HuH-7.5 (cell line): ENCODE measurements at places on chromosomes 3 and 15.

GRCh38 chr3:155859859-155860258 lies 5.6 kb upstream of the SLC33A1 start:
- DNase-seq: no peak

GRCh38 chr3:100108464-100109079 lies 5.7 kb downstream of the FILIP1L start:
- no peak for DNase-seq

DNA sequence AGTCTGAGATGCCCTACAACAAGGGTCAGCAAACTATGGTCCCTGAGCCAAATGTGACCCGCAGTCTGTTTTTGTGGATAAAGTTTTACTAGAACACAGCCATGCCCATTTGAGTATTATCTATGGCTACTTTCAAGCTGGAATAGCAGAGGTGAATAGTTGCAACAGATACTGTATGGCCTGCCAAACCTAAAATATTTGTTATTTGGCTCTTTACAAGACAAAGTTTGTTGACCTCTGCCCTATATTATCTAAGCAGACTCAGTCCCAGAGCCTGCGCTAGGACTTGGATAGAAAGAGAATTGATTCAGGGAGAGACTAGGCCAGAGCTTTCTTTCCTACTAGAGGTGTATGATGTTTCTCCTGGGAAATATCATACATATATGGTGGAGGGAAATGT lies 81.7 kb upstream of the NMNAT3 start:
- DNase-seq: no peak

- no peak for DNase-seq
Observed at GRCh38 chr15:62850318-62850717, 192.2 kb upstream of the TPM1 start.

DNA sequence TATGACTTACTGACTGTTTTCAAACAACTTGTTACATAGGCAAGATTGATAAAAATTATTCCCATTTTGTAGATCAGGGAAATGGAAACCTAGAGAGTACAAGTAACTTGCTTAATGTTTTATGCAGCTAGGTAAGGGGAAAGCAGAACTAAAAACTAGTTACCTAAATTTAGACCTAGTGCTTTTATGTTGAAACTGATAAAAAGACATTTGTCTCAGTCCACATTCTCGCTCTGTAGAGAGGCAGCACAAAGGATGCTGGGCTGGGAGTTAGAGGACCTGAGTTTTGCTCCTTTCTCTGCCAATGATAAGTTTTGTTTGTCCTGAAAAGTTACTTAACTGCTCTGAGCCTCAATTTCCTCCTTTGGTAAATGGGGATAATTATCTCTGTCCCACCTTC lies 17.4 kb downstream of the TIMP4 start:
- DNase-seq: no peak

- DNase-seq: no peak
Observed at GRCh38 chr3:193813501-193813830, 220.5 kb downstream of the OPA1 start.

- DNase-seq: no peak
Observed at GRCh38 chr3:14832975-14833722, 14.4 kb downstream of the FGD5 start.

- DNase-seq: no peak
Observed at GRCh38 chr3:182000447-182000846, 288.7 kb downstream of the SOX2 start.

DNA sequence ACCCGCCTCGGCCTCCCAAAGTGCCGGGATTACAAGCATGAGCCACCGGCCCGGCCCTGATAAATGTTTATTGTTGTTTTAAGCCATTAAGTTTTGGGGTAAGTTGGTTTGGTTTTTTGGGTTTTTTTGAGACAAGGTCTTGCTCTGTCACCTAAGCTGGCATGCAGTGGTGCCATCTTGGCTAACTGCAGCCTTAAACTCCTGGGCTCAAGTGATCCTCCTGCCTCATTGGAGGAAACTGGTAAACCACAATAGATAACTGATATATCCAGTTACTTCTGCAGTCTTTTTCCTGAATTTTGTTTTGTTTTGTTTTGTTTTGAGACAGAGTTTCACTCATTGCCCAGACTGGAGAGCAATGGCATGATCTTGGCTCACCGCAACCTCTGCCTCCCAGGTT lies 4.2 kb downstream of the SLC25A20 start:
- DNase-seq: no peak

- DNase-seq: no peak
Observed at GRCh38 chr3:15647611-15648167, 46.1 kb downstream of the BTD start.

DNA sequence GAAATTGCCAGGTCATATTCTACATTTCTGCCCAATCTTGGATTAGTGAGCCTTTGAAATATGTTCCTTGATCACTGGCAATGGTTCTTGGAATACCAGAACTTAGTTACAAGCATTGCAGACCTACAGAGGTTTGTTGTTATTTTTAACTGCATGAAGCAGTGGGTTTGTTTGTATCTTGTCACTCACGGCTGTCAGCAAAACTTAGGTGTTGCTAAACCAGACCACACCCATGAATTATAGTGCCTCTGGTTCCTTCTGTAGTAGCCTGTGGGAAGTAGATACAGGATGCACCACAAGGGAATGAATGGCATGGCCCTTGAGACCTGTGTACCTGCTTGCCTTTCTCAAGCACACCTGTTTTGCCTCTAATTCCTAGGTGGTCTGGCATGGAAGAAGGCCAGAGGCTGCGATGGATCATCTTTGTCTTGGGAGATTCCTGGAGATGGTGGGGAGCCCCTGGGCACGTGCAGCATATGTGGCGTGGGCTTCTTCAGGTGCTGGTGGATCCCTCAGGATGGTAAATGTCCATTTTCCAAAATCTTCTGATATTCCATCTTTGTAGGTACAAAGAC lies 138.8 kb downstream of the SNRPN start:
- no peak for DNase-seq

DNA sequence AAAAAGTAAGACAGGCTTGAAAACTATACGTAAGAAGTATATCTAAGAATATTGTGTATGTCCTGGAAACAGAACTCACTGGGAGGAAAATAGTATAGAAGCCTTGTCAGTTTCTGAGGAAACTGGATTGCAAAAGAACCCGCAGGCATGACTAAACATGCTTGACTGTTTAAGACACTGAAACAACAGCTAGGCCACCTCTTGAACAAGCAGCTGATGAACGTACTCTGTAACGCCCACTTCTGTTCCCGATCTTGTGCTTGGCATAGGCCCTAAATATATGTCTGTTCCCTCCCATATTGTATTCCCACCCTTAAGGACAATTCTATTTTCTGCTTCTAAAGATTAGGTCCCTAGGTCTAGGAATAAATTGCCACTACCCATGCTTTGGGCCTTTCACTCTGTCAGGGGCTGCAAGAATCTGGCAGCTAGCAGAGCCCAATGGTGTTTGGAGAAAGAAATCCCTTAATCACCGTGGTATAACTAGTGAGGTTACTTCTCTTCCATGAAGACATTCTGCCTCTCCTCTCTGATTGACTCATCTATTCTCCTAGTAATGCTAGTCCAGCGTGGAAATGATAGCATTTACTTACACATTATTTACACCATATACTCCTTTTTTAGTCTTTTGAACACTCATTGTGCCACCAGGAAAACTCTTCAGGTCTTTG lies 46.2 kb downstream of the CD200 start:
- DNase-seq: no peak

- DNase-seq: peak; percentile 71
Observed at GRCh38 chr15:69451951-69452691, 497 bp upstream of the RPLP1 start.

GRCh38 chr3:28286595-28286994 lies 45.2 kb downstream of the CMC1 start:
- peak; percentile 21 for DNase-seq

DNA sequence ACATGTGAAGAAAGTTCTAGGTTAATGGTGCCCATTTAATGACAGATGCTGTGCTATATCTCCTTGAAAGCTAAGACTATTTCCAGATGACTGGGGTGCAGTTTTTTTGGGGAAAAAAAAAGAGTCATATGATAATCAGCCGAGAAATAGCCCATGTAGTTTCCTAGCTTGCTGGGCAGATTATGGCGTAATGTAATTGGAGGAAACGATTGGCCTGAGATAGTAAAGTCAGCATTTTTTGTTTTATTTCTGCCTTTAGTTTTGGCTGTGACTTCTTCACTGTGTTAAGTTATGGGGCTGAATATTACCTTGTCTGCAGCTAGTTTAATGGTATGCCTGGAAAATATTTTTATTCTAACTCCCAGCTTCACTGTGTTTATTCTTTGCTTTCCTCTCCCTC lies 24.0 kb downstream of the PDHB start:
- no peak for DNase-seq

- DNase-seq: no peak
Observed at GRCh38 chr15:39238443-39238842, 342.4 kb upstream of the THBS1 start.

- DNase-seq: no peak
Observed at GRCh38 chr3:65636326-65636725, 402.4 kb downstream of the MAGI1 start.

- DNase-seq: no peak
Observed at GRCh38 chr15:43763819-43764446, 12.8 kb downstream of the ELL3 start.

DNA sequence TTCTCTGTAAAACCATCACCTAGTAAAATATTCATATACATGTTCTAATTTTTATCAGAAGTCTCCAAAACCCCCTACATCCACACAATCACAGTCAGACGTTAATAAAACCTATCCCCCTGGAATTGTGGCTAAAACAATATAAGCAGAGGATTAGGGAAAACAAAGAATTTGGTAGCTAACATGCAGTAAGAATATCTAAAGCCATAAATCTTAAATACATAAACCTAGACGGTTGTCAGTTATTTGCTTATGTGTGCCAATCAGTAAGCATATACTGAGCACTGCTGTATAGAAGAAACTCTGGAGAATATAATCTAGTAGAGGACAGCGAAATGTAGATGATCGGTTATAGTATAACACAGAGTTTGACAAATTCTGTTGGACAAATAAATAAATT lies 232.2 kb downstream of the TBC1D5 start:
- DNase-seq: no peak

DNA sequence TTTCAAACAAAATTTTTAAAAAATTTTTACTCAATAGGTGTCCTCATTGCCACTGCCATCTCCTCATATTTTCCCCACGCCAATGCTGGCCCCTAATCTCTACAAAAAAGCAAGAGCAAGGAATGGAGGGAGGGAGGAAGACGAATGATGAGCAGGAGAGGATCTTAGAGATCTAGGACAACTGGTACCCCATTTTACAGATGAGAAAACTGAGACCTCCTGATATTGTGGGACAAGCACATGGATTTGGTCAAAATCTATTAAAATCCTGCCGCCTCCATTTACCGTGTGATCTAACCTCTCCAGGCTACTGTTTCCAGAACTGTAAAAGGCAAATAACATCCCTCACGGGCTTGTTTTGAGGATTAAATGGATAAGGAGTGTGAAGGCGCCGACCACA lies 4.6 kb downstream of the HEG1 start:
- no peak for DNase-seq

DNA sequence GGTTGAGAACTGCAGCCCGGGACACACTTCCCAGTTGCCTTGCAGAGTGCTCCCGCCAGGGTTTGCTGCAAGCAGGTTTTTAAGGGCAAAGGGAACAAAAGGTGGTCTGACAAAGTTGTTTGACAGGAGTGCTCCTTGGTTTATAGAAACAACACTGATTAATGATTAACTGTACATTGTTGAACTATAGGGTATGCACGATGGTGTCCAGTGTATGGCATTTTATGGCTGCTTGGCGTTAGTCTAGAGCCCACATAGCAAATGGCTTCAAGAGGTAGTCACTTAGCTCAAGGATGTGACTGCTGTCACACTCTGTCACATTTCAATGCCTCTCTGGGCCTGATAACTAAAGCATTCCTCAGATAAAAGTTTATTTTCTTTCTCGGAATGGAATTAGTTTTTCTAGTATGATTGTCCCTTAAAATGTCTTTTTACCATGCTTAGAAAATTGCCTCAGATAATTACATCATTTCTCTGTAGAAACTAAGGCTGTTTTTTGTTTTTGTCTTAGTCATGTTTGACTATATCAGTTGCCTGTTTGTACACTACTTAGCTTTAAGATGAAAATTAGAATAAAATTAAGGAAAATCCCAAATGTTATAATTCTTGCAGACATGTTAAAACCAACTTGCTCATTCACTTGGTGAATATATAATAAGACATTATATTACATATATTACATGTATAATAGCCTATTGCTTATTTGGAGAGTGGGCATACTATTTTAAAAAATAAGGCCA lies 61.3 kb upstream of the GATM start:
- DNase-seq: no peak

DNA sequence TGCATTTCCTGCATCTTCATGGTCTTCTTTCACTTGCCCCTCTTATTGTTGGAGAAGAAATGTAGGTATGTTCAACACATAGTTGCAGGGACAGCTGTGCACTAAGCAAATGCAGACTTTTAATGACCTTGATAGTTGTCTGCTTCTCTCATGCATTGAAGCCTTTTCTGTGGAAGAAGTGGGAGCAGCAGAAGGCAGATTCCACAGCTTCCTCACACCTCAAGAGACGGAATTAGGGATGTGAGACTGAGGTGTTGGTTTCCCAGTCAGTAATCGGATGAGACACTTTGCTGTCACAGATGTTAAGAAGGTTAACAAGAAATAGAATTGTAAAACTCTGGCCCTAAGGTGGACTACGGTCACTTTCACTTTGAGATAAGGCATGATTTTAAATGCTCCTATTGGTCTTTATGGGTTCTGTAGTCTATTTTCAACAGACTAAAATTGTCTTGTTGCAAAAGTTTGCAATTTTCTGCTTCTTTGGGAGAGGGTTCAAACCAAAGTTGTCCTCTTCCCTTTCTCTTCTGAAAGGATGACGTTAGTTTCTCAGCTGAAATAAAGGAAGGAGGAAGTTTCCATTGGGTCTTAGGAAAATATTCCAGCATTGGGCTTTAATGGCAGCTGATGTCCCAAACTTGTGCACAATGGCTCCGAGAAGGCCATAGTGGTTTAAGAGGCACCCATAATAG lies 117.4 kb downstream of the LPP start:
- DNase-seq: no peak

GRCh38 chr3:73786321-73786807 lies 161.6 kb upstream of the PDZRN3 start:
- DNase-seq: no peak

DNA sequence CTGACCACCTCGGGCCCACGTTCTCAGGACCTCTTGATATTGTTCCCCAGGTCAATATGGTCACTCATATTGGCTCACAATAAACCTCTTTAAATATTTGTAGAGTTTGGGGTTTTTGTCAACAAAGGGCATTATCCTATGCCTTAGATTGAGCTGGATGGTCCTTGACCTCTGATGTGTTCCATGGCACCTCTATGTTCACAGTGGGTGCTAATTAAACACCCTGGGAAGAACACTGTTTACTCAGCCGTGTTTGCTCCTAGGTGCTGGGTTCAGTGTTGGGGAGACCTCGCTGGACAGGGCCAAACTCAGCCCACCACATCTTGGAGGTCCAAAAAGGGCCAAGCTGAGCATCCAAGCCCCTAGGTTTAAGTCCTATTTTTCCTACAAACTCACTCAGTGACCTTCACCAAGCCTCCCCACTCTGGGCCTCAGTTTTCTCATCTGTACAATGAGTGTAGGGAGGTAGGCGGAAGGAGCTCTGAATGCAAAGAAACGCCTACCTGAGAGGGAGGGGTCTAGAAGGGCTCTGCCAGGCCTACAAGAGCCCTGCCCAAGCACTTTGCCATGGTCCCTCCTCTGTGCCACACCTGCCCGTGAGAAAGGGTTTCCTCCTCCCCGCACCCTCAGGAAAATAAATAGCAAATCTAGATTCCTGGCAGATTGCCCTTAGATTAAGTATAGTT lies 7.2 kb downstream of the FAM174B start:
- no peak for DNase-seq

GRCh38 chr3:57977818-57978235 lies 30.4 kb upstream of the FLNB start:
- DNase-seq: no peak
